ENCODE measurements at places on chromosomes 3 and 15.

DNA sequence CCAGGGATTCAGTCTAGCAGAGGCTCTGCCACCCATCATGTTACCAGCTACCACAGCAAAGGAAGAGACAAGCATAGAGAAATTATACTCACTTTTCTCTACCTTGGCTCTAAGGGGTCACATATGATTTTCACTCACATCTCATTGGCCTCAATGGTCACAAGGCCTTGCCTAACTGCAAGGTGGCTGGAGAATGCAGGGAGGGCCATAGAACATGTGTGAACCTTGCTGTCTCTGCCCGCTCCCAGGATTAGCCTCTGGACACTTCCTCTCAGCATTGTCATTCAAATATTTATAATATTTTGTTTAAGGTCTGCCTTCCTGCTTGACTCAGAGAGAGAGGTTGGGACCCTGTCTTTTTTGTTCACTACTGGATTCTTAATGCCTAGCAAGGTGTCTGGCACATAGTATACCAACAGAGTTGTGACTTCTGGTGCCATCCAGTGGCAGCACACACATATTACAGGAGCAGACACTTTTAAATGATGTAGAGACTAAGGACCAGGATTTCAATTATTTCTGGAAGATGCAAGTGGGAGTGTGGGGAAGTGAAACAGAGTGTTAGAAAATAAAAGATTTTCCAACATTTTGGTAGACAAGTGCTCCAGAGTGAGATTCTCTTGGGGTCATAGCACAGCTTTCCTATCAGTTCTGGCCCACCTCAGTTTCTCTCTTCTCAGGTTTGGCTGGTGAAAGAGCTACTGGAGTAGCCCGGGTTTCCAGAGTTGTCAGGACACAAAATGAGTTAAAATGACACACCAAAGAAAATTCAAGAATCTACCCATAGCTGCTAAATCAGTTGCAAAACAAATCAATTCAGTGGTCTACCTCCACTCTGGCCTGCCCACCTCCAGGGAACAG, 119.0 kb upstream of the RASGRP1 start:
- peak; percentile 61 for ATAC-seq

DNA sequence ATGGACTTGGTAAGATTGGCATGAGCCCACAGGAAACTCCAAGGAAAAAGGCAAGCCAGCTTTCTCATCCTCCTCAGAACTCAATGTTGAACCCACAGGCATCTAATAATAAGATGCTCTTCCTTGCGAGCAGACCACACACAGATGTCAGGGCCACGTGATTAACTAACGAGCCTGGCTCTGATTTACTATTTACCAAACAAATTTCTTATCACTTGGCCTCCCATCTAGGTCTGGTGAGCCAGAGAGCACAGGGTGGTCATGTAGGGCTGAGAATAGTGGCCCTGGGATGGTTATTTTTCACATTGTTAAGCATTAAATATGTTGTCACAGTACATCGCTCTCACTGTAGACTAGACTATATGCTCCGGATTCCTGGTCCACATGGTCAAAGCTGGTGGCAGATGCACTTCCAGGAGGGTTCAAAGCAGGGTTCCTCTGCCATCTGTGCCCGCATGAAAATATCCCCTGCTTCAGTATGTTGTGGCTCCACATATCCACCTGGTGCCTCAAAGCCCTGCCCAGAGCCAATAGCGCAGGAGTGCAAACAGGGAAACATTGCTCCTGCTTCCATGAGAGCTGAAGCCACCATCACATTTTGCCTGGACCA, 472.5 kb upstream of the WNT5A start:
- no peak for ATAC-seq

DNA sequence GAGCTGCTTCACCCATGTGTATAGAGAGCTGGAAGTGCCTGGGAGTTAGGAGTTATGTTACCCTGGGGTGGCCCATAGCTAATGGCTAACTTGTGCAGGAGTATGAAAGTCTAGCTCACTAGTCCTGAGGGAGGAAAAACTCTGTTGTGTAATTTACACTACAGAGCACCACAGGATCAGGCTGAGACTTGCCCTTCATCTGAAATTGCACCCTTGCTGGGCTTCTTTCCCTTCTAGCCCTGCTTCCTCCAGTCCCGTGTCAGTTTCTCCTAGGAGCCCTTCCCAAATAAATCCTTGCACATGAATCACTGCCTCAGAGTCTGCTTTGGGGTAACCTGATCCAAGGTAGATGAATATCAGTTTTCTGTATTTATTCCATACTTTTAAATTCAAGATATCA, 40.0 kb downstream of the CTXND1 start:
- ATAC-seq: no peak

GRCh38 chr3:60453326-60453725, 797.9 kb downstream of the FHIT start:
- ATAC-seq: no peak

- ATAC-seq: no peak
Observed at GRCh38 chr3:66404197-66404596, 96.6 kb downstream of the LRIG1 start.

DNA sequence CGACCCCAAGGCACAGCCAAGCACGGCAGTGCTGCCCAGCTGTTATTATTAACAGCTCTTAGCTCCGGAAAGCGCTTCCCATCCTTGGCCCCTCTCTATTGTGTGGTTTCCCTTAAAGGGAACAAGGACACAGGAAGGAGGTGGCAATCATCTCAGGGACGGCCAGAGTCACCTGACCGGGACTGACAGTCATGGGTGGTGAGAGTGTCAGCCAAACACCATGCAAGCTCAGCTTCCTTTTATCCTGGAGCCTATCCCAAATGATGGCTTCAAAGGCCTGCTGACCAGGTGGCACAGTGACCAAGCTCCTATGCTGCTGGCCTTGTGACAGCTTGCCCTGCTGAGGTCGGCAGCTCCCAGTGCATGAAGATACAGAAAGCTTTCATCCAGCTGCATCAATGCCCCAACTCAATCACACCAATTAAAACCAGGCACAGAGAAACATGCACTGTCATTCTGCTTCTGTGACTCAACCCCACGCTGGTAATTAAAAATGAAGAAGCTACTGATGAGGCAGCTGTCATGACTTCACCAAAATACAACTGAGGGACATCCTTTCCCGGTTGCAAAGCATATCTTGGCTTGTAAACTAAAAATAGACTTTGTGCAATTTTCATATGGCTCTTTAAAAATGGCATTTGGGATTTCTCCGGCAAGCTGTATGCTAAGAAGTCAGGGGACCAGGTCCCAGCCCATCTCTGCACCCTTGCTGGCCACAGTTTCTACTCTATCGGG, 34.0 kb downstream of the PCSK6 start:
- peak; percentile 60 for ATAC-seq

DNA sequence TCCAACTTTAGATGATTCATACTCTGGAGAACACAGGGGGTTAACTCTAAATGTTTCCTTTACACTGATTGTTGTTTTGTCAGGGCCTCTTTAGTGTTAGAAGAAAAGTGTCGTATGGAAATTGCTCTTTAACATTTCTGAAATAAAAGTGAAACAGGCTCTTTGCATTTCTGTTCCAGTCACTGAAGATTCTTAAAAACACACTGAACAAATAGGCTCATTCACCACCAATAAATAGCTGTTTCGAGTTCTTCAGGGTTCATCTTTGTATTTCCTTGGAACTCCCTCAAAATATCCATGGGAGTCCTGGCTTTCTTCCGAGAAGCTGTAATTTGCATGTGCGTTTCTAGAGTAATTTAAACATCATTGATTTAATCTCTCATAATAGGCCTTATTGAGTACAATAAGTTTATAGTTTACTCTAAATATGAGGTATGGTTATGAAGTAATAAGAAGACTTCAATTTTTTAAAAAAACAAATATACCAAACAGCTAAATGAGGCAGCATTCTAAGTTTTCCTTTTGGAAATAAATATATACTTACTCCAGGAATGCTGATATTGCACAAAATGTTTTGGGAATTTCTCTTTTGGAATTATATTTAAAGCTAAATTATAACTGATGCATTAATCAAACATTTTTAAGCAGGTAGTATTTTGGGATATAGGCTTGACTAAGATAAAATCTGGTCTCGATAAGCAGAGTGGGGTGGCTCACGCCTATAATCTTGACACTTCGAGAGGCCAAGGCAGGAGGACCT, 327.4 kb downstream of the EPHA3 start:
- no peak for ATAC-seq

- ATAC-seq: no peak
Observed at GRCh38 chr15:72801590-72802325, 18.2 kb upstream of the ADPGK start.

GRCh38 chr15:40006003-40006402, 33.0 kb downstream of the SRP14 start:
- no peak for ATAC-seq

GRCh38 chr15:67174864-67175573, 79.4 kb downstream of the AAGAB start:
- peak; percentile 73 for ATAC-seq

Measured in activated CD4-positive, CD25-positive, alpha-beta regulatory T cell treated with anti-CD3 and anti-CD28 coated beads, Interleukin-2, amount 50 U/mL, for 24 hours (primary cell).